EL (cell line): ENCODE measurements at places on chromosomes 7 and 10.

DNA sequence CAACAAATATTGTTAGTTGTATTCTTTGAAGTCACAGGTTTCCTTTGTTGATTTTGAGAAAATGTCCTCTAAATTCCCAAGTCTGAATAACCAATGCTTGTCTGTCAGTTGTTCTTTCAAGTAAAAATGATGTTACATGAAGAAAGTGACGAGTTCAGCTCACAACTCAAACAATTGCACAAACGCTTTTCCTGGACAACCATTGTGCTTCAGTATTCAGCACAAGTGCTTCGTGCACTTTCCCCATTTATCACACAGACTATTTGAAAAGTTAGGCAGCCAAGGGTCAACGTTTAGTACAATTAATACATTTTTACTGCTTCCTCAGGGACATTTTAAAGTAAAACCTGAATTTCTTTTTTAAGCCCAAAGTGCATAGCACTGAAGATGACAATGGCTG, 44.5 kb downstream of the CDK1 start:
- DNase-seq = no peak

DNA sequence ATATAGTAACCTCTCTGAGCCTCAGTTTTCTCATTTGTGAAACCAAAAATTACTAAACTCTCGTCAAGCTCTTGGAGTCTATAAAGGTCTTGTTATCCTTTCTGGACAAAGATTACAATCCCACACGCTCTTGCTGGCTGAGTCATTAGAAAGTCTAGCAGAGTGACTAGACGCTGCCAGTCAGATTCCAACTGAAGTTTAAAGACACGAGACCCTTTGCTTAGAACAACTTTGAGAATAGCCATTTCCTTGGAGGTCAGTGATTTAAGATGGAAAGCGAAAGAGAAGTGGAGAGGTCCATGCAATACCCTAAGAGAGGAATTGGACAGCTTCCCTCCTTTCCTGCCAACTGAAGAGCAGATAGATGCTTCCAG, 119.5 kb downstream of the APBB1IP start:
- peak; percentile 78 for DNase-seq

GRCh38 chr10:84497978-84498377, 169.6 kb downstream of the CCSER2 start:
- DNase-seq = no peak

- no peak for DNase-seq
Observed at GRCh38 chr7:122261016-122261415, 43.5 kb downstream of the FEZF1 start.

DNA sequence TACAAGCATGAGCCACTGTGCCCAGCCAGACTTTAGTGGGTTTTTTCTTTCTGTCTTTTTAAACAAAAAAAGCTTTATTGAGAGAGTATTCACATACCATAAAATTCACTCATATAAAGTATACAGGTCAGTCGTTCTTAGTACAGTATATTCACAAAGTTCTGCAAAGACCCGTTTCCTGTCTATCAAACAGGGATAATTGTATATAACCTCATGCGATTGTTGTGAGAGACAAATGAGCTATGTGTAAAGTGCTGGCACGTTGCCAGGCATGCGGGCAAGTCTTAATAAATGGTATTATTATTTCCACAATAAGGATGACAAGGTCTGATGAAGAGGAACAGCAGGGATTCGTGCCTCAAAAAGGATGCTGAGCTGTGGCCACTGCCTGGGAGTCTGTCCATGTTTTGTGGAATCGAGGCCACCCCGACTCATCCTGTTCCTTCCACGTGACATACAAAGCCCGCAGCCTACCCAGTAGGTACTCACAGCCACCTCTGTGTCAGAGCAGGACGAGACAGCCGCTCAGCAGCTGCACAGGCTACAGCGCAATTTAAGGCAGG, 51.6 kb downstream of the SMKR1 start:
- peak; percentile 72 for DNase-seq

- DNase-seq = peak; percentile 65
Observed at GRCh38 chr7:131066635-131067034, 261.0 kb upstream of the MKLN1 start.

GRCh38 chr7:146208492-146208891, 91.9 kb downstream of the CNTNAP2 start:
- DNase-seq = no peak

- no peak for DNase-seq
Observed at GRCh38 chr7:43844257-43844656, 25.1 kb downstream of the MRPS24 start.

DNA sequence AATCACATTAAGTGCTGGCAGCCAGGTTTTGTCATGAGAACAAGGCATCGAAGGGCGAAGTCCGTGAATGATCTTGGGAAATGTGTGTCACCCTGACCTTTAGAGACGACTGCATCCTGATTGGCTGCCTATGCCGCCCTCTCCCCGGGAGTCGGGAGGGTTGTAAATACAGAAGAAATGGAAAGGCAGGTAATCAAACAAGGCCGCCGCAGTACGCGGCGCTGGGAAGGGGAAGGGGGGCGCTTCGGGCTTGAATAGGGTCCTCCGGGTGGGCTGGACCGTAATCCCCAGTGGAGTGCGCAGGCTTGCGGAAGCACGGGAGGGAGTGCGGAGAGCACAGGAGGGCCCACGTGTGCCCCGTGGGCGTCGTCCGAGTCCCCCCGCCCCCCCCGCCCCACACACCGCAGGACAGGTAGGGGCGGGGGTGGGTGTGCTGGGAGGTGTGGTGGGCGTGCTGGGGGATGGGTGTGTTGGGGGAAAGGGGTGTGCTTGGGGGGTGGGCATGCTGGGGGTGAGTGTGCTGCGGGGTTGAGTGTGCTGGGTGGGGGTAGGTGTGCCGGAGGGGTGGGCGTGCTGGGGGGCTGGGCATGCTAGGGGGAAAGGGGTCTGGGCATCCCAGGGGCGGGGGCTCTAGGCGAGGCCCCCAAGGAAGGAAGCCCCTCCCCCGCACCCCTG, 169.4 kb downstream of the ARHGAP12 start:
- no peak for DNase-seq

DNA sequence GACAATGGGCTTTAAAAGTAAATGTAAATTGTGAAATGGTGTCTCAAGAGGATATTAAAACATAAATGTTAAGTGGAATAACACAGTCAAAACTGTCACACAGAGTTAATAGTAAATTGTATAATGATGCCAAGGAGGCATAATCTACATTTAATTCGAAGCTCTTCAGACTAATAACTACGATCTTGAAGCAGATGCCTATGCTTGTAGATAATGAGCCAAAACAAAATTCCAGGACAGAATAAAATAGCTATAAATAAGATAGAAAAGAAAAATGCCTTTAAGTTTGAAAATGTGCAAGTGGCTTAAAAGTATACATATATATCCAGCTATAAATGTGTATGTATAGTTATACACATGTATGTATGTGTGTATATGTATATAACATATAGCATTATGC, 17.5 kb downstream of the TWIST1 start:
- peak; percentile 13 for DNase-seq

GRCh38 chr7:152340161-152340560, 95.6 kb downstream of the KMT2C start:
- no peak for DNase-seq

DNA sequence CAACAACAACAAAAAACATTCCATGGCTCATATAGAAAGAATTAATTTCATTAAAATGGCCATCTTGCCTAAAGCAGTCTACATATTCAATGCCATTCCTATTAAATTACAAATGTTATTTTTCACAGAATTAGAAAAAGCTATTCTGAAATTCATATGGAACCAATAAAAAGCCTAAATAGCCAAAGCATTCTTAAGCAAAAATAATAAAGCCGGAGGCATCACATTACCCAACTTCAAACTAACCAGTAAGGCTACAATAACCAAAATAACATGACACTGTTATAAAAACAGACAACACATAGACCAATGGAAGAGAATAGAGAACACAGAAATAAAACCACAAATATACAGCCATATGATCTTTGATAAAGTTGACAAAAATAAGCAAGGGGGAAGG, 330.4 kb downstream of the KIF20B start:
- DNase-seq = no peak

GRCh38 chr7:17206349-17206905, 92.0 kb upstream of the AHR start:
- DNase-seq = no peak

GRCh38 chr7:157430721-157431120, 93.9 kb downstream of the DNAJB6 start:
- no peak for DNase-seq

DNA sequence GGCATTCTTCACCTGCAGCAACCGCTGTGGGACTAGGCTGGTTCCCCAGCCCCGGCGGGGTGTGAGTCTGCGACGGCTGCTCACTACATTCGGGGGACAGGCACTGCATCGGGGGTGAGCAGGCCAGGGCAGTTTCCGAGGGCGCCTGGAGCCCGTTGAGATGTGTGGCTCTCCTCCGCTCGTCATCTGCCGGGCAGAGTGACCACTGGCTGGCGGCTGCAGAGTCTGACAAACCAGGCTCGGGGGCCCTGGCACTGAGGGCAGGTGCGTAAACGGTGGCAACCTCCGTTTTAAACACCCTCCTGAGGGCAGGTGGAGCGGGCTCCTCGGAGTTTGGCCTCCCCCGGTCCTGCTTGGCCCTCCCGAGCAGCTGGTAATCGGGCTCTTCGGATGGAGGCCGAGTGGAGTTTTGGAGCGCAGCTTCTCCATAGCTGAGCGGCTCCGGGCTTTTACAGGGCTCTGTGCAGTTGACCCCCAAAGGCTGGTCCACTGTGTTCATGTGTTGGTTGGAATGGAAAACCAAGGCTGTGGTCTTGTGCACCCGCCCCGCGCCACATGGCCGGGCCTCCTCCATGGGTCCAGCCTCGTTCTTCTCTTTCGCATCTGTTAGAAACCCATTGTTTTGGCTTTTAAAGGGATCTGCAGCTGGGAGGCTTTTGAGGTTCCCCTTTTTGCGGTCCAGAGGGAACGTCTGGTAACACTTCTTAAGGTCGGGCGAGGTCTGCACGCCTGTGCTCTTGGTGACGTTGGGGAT, 20.9 kb downstream of the INSYN2A start:
- DNase-seq = no peak

DNA sequence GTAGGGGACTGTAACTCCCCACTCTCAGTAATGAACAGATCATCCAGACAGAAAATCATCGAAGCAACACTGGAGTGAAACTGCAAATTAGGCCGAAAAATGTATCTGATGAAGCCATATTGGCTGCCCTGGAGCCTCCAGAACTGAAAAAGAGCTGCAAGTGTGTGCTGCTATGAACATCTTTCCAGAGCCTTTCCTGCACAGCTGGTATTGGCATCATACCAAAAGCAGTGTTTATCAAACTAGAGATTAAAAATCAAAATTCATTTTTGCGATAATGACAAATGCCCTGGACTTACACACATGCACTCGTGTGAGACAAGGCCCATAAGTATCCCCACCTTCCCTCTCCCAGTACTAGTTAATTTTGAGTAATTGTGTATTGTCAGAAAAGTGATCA, 6.8 kb upstream of the CLDN12 start:
- no peak for DNase-seq

GRCh38 chr10:69576334-69577011, 3.3 kb upstream of the NEUROG3 start:
- no peak for DNase-seq

DNA sequence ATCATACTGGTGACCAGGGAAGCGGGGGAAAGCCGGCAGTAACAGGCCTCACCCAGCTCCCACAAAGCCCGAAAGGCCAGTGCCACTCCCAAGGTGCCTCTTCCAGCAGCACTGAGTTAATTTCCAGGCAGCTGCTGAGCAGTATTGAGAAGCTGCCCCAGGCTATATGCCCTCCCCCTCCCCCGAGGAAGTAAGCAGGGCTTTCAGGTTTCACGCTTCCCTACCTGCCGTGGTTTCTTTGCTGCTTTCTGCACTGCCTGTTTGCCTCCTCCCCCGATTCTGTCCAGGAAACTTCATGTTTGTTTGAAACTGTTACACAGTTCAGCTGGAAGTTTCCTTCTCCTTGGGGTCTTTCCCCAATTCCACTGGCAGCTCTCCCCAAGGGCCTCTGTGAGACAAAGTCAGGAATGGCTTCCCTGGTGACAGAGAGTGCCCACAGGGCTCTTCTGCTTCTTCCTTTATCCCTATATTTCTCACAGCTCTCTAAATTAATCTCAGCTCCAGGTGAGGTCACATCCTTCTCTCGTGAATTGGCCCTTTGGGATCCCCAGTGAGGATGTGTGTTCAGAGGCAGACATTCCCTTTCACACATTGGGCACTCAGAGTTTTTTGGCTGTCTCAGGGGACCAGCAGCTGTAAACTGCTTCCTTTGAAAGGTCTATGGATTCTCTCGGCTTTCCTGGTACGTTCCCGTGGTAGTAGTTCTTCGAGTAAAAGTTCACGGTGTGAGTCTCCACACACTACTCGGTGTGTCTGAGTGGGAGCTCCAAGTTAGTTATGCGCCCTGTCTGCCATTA, 19.4 kb downstream of the C1GALT1 start:
- no peak for DNase-seq

- no peak for DNase-seq
Observed at GRCh38 chr7:75987805-75988567, 6.4 kb downstream of the TMEM120A start.

- no peak for DNase-seq
Observed at GRCh38 chr10:48978318-48978717, 38.7 kb upstream of the LRRC18 start.

GRCh38 chr10:131677671-131678070, 223.1 kb upstream of the PPP2R2D start:
- no peak for DNase-seq

DNA sequence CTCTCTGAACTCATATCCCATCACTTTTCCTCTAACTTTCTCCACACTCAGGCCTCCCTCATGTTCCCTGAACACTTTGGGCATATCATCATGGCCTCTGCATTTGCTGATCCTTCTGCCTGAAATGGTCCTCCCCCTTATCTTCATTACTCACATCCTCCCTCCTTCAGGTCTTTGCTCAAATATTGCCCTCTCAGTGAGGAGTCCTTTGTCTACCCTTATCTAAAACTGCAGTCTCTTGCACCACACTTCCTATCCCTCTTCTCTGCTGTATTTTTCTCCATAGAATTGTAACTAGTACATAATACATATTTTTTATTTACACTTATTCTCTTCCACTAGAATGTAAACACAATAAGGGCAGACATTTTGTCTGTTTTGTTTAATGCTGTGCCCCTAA, 41.7 kb downstream of the DNAJC1 start:
- DNase-seq = no peak

GRCh38 chr7:2794836-2795636, 49.1 kb downstream of the GNA12 start:
- DNase-seq = no peak

- DNase-seq = no peak
Observed at GRCh38 chr7:132520591-132521280, 55.5 kb downstream of the PLXNA4 start.

DNA sequence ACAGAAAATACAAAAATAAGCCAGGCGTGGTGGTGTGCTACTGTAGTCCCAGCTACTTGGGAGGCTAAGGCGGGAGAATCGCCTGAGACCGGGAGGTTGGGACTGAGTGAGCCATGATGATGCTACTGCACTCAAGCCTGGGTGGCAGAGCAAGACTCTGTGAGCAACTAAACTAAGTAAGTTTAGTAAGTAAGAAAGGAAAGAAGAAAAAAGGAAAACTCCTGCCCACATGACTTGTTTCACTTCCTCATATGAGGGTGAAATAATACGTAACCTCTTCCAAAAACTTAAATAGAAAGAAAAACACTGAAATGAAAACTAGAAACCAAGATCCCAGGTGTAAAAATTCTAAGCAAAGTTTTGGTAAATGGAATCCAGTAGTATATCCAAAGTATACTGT, 79.6 kb downstream of the LARP4B start:
- no peak for DNase-seq
